ENCODE measurements at places on chromosomes 12 and 14. TPM values are rescaled to one million over a fixed set of nuclear protein-coding genes. Genes with fewer than 3 reads are reported as not detected.
A peak's percentile ranks its signal among the peaks of the same experiment; 100 is the strongest.

DNA sequence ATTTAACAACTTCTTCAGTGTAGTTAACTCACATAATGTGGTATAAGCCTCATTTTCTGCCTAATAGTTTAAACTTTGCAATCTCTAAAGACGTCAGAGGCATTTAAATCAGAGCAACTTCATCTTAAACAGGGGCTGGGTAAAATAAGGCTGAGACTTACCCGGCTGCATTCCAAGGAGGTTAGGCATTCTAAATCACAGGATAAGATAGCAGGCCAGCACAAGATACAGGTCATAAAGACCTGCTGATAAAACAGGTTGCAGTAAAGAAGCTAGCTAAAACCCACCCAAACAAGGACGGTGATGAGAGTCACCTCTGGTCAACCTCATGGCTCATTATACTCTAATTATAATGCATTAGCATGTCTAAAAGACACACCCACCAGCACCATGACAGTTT lies 115.6 kb upstream of the PKP2 start:
- DNase-seq, result no peak

Gene C3AR1
- 3.5 TPM for total RNA-seq

GRCh38 chr12:42325653-42326474 lies at the start of the genes PPHLN1 and ZCRB1:
TSS of gene PPHLN1 (plus strand) at chr12:42326167. CDS start at chr12:42335903, 9,736 bp downstream.
TSS of gene ZCRB1 (minus strand) at chr12:42326094. CDS start at chr12:42324102, 1,992 bp downstream.
- peak; percentile 89 for DNase-seq

GRCh38 chr12:116765271-116765670 lies 27.2 kb downstream of the RNFT2 start:
- no peak for DNase-seq

GRCh38 chr12:39685854-39686657 lies 66.5 kb upstream of the ABCD2 start:
- no peak for DNase-seq

DNA sequence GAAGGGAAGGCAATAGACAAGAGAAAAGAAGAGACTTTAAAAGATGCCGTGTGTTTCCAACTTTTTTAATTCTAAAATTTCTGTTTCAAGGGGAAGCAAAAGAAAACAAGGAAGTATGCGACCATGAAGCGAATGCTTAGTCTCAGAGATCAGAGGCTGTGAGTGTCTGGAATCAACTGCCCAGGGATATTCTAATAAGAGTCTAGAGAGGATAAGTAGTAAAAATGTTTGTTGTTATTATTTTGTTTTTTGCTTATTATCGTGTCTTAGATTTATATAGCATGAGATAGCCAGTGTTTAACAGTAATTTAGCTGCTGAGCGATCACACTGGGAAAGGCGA lies 421 bp downstream of the FCF1 start:
- no peak for DNase-seq

DNA sequence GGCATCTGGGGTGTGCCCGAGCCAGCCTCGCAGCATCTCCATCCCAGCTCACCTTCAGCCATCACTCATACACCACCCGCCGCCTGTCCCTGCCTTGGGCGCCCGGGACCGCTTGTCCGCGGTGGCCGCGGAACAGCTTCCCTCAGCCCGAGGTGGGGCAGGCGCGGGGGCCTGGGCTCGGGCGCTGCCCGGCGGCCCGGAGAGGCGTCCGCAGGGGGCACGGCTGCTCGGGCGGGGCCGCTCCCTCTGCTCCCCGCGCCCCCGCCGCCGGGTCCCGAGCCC lies 430 bp downstream of the SLC41A2 start:
- DNase-seq, result no peak

- DNase-seq, result no peak
These were observed 28.5 kb downstream of the JDP2 start for GRCh38 chr14:75456069-75456996.

GRCh38 chr12:99250091-99250490 lies 397.5 kb upstream of the GARIN6 start:
- DNase-seq, result no peak

Gene AICDA
- not detected for total RNA-seq

DNA sequence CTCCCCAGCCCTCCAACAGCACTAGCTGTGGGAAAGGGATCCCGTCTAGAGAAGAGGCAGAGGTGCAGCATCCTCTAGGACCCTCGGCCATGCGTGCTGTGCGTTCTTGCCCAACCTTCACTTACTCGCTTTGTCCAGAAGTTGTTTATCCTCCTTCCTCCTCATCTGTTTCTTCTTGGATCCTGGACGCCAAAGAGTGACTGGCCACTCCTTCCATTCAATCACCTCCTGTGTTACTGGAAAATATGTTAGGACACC lies 140.5 kb downstream of the ZFP36L1 start:
- no peak for DNase-seq

GRCh38 chr12:65907513-65907912 lies 83.2 kb downstream of the HMGA2 start:
- DNase-seq, result no peak

- peak; percentile 52 for DNase-seq
These were observed 47.7 kb upstream of the ERGIC2 start for GRCh38 chr12:29428633-29429032.

DNA sequence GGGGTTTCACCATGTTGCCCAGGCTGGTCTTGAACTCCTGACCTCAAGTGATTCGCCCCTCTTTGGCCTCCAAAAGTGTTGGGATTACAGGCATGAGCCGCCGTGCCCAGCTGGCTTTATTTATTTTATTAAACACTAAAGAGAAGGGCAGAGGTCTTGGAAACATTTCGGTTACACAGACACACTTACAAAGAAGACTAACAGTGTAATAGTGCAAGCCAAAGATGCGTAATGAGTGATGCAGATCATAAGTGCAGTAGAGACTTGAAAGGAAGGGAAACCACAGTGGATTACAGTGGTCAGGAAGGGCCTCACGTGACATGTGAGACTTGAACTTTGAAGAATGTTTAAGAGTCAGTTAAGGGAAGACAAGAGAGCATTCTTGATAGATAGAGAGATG lies 33.9 kb upstream of the CDK17 start:
- DNase-seq, result no peak

- no peak for DNase-seq
These were observed 276.2 kb downstream of the EMP1 start for GRCh38 chr12:13472690-13473089.

GRCh38 chr14:100134586-100134985 lies 24.9 kb downstream of the DEGS2 start:
- DNase-seq, result no peak

DNA sequence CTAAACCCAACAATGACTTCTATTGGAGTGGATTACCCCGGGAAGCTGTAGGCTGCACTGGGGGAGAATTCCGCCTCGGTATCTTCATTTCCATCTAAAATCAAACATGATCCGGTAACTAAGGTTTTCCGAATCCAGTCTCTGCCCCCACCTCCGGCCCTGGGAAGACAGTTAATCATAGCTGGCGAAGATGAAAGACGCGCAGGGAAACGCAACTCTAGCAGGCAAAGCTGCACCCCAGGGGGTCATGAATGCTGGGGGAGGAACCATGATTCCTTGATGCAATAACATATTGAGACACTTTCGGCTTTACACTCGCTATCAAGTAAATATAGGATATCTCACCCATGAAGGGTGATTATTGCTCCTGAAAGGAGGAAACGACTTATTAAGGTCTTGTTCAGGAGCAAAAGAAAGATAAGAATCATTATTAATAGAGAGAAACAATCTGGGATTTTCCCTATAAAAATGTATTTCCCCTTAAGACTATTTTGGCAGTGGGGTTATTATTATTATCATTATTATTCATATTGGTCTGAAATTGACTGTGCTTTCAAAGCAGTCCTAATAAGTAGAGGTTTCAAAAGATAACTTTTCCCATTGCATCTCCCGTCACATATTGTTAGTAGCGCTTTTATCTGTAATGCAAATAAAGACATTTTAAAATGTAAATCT lies 614.9 kb downstream of the VRK1 start:
- peak; percentile 95 for DNase-seq

- no peak for DNase-seq
These were observed 22.6 kb upstream of the DUSP16 start for GRCh38 chr12:12585115-12585863.

- DNase-seq, result no peak
These were observed 197.5 kb downstream of the NOVA1 start for GRCh38 chr14:26400373-26400772.

Gene COA8
- total RNA-seq, result 51.0 TPM

All from A673 (cell line).